HuH-7 (cell line): ENCODE measurements at places on chromosomes 2 and 18.
A peak's percentile ranks its signal among the peaks of the same experiment; 100 is the strongest.

DNA sequence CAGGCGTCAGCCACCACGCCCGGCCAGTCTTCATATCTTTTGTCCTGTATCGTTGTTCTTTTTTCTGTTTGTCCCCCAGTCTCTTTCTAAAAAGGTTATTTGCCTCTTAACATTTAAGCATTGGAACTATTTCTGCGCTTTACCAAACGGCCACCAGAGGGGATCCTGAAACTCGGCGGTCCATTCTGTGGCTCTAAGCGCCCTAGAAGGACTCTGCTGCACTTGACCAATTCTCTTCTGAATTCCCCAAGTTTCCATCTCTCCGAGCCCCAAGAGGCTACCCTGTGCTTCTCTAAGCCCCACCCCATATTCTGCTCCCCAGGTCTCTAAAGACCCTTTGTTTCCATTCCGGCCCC lies 33.1 kb upstream of the REG3G start:
- DNase-seq, result peak; percentile 55

GRCh38 chr18:12838178-12838634 lies 45.8 kb downstream of the PTPN2 start:
- DNase-seq, result peak; percentile 88

- no peak for DNase-seq
These were observed 40.7 kb downstream of the INO80D start for GRCh38 chr2:206045251-206045650.

- no peak for DNase-seq
These were observed 22.8 kb upstream of the RUFY4 start for GRCh38 chr2:218046238-218046637.

DNA sequence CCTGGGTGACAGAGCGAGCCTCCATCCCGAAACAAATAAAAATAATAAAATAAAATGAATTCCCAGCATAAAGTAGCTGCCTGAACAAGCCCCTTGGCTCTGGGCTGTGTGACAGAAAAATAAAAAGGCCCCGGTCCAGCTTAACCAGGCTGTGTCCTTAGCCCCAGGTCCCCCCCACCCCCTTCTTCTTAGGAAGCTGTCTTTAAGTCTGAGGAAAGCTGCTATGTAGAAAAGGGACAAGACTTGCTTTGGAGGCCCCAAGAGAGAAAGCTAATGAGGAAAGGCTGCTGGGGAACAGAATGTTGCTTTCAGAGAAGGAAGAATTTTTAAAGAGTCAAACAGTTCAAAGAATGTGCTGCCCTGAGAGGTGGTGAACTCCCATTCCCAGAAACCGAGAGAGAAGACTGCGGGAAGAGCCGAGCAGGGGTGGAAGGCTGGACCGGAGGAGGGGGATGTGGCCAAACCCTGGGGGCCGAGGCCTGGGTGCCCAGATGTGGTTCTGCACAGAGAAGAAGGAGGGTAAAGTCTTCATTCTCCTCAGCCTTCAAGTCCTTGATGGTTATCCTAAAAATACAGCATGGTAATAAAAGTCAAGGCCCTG lies 61.9 kb downstream of the CENPO start:
- no peak for DNase-seq

GRCh38 chr18:61851940-61852451 lies 40.8 kb downstream of the RNF152 start:
- DNase-seq, result no peak

GRCh38 chr2:69483696-69484095 lies 46.5 kb upstream of the NFU1 start:
- no peak for DNase-seq

GRCh38 chr18:54906331-54907185 lies 52.7 kb downstream of the CCDC68 start:
- no peak for DNase-seq

DNA sequence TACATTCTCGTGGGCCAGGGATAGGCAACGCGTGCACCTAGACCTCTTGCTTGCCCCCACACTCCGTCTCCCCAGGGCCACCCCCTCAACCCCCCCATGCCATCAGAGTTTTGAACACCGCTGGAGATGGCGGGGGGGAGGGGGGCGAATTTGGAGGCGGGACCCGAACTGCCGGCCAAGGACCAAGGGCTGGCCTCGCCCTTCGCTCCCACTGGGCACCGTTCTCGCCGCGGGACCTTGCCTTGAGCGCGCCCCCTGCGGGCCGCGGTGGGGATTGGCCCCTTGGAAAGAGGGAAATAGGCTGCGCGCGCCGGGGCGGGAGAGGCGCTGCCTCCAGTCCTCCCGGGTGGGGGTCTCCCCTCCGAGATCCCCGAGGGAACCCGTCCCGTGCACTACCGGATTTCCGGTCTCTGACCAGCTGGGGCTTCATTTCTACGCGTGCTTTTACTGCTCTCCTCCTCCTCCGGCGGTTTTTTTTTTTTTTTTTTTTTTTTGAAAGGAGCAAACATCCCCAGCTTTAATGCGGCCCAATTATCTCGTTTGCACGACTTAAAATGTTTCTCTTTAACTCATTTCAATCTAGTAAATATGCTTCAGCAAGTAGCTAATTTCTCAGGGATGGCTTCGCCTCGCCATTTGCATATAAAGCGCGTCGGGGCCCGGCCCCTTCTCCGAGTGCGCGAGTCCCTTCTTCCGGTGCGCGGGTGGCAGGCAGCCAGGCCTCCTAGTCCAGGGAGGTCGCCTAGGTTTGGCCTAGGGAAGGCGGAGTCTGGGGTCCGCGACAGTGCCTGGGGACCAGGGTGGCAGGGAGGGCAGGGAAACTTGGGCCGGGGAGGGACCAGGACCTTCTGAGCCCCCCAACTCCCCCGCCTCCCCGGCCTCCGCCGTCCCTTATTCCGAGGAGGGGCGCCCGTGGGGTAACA lies 10.0 kb upstream of the GBX2 start:
- peak; percentile 85 for DNase-seq

DNA sequence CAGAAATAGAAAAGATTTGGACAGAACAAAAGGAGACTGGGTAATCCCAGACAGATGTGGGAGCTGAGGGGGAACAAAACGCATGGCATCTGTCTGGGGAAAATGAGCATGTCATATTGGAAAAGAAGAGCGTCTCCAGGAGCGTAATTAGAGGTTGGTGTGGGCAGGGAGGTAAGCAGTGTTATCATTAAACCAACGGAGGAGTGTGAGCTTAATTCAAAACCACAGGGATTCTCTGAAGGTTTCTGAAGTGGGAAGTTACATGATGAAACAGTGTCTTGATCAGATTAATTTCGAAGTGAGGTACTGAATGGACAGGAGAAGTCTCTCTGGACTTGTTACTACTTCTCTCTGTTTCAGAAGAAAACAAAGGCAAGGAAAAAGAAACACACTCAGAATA lies 53.3 kb downstream of the DTNB start:
- no peak for DNase-seq

DNA sequence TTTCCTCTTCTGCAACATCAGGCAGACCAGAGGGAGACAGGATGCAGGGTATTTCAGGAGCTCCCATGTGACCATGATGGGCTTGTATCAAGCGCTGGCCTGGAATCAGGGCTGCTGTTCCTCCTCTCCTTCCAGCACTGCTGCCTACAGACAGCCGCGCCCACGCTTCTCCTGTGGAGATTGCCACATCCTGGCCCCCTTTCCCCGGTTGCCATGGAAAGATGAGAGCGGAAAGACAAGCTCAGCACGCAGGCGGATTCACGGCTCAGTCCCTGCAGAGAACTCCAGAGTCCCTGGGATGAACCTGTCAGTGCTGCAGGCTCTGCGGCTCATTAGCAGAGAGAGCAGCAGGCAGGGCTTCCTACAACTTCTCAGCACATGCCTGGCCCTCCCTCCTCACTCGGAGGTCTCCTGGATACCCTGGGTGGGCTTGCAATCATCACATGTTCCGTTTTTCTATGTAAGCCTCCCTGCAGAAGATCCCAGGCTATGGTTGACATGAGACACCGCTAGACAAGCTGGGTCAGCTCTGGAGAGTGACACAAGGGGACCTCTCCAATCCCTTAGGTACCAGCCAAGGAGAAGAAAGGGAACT lies 497.8 kb upstream of the MYT1L start:
- no peak for DNase-seq

GRCh38 chr2:126719833-126720351 lies 63.9 kb downstream of the GYPC start:
- no peak for DNase-seq

DNA sequence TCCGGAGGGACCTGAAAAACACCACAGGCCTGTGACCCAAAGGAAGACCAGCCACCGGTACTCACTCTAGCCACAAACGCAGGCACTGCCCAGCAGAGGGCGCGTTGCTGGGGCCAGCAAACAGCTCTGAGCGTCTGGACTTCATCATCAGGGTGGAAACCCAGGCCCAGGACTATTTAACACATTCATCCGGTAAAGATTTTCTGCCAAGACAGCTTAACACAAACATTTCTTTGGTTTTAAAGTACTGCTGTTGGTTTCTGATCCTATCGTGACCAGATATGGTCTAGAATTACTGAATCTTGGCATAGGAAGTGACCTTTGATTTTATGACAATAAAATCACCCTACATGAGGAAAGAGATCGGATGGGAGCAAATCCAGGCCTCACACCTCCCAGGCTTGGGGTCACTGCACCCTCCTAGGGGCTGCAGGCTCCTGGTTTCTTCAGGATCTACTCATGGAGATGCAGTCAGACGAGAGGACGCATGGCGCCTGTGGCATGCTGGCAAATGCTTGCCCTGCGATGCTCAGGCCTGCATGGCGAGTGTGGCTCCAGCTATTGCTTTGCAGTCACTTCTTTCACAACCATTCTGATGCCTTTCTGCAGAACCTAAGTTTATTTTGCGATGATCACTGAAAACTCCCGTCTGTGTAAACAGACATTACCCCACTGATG lies 130.4 kb downstream of the COL4A4 start:
- DNase-seq, result peak; percentile 58

- no peak for DNase-seq
These were observed 6.2 kb downstream of the ABCG5 start for GRCh38 chr2:43832457-43832856.

GRCh38 chr2:28201671-28202180 lies 190.9 kb upstream of the FOSL2 start:
- no peak for DNase-seq

DNA sequence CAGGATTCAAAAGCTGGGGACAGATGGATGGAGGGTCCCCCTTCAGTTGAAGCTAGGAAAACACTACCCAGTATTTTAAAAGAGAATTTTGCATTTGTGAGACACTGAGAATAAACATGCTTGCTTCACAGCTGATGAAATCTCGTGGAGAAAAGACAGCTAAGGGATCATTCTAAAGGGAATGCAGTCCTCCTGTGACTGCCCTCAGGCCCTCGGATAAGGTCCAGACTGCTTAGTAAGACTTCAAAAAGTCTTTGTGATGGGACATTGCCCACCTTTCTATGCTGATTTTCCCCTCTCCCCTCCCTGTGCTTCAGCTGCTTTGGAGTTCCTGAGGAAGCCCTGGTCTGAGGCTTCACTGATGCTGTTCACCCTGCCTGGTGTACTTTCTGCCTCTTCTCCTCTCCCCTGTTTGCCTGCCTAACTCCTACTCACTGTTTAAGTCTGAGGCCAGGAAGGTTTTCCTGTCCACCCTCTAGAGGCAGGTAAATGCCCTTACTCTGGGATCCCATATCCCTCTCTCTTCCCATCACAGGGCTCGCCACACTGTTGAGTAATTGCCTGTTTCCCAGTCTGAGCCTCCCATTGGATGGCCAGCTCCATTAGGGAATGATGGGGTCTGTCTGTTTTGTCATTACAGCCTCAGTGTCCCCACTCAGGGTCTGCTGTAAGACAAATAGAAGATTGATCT lies 26.6 kb downstream of the POLE4 start:
- no peak for DNase-seq

DNA sequence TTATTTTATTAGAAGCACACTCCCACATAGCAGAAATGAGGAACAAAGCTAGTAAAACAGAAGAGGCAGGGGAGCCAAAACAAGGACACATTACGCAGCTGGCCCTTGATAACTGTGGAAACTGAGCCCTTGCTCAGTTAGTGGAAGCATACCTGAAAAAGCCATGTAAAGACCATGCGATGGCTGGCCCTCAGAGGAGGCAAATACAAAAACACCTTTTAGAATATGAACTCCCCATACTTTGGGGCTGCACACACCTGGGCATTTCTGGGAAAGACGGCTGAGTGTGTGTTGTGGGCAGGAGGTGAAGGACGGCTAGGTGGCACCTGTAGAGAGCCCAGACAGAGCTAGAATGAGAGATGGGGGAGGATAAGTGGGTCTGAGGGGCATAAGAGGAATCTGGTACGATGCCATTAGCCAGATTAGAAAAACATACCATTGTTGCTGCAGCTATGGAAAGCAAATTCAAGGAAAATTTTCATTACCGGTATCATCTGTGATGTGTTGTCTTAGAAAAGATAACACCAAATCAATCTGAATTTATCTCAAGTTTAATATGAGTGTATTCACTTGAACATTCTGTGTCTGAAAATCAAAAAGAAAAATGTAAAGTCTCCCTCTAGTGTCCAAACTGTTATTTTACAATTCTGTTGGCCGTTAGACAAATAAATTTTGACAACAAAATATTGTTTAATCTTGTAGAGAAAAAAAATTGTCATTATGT lies 45.2 kb upstream of the SULT1C3 start:
- DNase-seq, result no peak

- DNase-seq, result no peak
These were observed 27.9 kb downstream of the ITGA4 start for GRCh38 chr2:181484851-181485637.

GRCh38 chr2:83079007-83079406 lies 1380.1 kb downstream of the SUCLG1 start:
- DNase-seq, result no peak

DNA sequence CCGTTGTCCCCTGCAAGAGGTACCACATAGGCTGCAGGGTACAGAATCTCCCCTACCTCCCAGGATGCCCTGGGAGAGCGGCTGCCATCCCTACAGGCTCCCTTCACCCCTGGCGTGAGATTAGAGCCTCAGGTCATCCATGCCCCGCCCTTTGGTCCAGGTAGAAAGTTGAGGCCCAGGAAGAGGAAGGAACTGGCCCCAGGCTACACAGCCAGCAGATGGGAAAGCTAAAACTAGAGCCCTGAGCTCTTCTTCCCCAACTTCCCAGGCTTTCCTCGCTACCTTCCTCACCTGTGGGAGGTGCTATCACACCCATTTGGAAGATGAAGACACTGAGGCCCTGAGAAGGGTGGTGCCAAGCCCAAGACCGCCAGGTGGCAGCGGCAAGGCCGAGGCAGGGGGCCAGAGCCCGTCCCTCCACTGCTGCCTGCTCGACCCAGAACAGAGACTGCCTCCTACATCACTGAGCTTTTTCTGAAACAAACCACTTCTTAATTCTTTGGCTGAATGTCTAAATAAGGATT lies 25.8 kb downstream of the CIB4 start:
- DNase-seq, result no peak

GRCh38 chr2:25389161-25389560 lies 47.4 kb upstream of the DNMT3A start:
- no peak for DNase-seq

GRCh38 chr2:137929519-137929916 lies 34.8 kb upstream of the HNMT start:
- DNase-seq, result no peak

GRCh38 chr2:240785424-240786335 lies 34.3 kb downstream of the KIF1A start:
- DNase-seq, result no peak

GRCh38 chr2:204228169-204228886 lies 291.8 kb downstream of the ICOS start:
- DNase-seq, result no peak

DNA sequence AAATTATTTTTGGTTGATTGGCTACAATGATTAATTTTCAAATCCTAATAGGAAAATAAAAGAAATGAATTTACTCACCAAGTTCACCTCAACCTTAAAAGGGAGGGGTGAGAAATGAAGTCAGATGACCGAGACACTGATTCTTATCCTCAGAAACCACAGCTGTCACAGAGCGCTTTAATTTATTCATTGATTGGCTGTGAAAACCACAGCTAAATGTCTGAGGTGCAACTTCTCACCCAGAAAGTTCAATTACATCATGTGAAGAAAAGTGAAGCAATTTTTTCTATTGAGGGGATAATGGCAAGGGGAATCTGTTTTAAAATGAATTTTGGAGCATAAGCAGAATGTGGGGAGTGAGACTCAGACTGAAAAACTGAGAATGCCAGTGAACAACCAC lies 128.4 kb downstream of the RNF152 start:
- DNase-seq, result no peak
